ENCODE measurements at places on chromosomes 6 and 20.

DNA sequence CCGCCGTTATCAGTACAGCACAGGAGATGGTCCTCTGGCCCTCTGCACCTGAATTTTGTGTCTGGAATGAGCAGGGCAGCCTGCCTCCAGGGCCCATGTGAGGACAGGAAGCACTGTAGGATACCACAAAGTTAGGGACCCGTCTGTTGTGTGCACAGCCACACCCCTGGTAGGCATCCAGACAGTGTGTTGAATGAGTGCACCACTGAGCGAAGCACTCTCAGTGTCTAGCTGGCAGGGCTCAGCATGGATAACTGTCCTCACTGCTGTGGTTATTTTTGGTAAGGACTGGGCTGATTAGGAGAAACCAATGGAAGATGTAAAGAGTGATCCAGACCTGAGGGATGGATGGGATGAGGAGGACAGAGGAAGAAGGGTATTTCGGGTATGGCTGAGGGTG is 178.7 kb downstream of the CLIC5 start:
- DNase-seq = no peak

DNA sequence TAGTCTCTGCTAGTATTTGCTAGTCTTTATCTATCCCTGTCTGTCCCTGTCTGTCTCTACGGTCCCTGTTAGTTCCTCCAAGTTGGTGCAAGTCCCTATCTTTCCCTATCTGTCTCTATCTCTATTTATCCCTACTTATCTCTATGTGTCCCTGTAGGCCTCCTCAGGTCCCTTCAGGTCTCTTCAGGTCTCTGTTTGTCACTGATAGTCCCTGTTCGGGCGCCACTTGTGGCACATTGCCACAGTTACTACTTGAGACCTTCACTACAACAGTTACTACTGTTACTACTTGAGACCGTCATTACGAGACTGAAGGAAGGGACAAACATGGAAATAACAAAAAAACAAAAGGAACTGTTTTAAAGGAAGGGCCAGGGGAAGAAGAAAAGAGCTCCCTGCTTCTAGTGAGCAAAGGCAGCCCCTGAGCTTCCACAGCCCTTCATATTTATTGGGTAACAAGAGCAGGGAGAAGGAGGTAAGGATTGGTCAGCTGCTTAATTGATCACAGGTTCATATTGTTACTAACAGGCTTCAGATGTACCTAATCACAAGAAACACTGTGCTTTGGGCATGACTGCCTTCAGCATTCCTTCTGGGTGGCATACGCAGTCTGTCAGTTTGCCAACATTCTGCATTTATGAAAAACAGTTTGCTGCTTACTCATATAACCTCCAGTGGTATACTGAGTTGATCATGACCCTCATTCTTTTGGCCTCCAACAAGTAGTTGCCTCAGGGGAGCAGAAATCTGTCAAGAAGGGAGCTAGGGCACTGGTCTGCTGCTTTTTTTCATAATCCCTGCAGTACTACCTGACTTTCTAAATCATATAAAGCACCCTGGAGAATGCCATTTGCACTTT is 8.4 kb downstream of the EPB41L2 start:
- DNase-seq = no peak

- DNase-seq = no peak
These were observed 128.8 kb upstream of the CD93 start for GRCh38 chr20:23214903-23215302.

- no peak for DNase-seq
These were observed 90.9 kb upstream of the MC3R start for GRCh38 chr20:56157530-56158203.

DNA sequence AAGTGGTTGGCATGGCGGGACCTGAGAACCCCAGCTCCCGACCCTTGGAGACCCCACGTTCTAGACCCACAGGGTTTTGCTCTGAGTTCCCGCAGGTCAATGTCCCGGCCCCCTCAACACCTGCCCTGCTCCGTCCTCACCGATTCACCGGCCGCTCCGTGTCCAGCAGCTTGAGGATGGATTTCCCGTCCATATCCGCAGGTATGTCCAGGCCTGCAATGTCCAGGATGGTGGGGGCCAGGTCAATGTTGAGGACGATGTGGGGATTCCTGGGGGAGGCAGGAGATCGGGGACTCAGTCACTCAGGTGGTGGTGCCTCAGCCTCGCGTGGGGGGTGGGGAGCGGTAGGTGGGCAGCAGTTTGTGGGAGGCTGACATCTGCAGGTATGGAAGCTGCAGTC is 106.7 kb downstream of the SULF2 start:
- no peak for DNase-seq

DNA sequence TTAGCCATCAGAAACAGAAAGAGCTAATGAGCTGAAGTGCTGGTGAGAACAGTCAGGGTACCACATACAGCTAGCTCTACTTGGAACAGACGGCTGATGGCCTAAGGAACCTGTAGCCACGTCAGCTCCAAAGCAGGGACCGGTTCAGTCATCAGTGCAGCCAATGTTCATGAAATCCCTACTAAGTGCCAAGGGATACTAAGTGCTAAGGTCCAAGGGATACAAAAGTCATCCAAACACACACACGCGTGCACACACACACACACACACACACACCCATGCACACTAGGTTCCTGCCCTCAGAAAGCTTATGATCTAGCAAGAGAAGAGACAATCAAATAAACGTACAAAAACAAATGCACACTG is 53.6 kb downstream of the MAP3K5 start:
- DNase-seq = no peak

- no peak for DNase-seq
These were observed 266.8 kb downstream of the CD83 start for GRCh38 chr6:14384175-14384949.

DNA sequence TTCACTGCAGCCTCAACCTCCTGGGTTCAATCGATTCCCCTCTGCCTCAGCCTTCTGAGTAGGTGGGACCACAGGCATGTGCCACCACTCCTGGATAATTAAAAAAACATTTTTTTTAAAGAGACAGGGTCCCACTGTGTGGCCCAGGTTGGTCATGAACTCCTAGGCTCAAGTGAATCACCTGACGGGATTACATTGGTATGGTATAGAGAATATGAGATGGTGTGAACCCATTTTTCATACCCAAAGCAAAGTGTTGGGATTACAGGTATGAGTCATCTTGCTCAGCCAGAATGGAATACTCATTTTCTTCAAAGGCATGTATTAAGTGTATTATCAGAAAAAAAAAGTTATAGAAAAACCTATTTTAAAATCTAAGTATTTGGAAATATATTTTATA is 114.2 kb downstream of the AHI1 start:
- DNase-seq = no peak

DNA sequence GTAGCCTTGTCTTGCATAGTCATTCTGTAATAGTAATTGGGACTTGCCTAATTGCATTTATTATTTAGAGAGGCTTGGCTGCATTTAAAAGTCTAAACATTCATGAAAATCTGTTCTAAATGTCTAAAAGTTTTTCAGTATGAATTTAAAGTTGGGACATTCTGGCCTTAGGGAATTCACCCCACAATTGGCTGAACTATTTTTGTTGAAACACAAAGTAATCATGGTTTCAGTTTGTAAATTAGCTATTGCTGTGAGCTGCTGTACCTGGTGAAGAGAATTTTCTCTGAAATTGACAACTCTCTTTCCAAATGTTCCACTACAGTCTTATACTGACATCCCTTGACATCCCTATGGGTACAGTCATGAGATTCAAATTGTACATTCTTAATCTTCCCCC is 253.0 kb downstream of the FARS2 start:
- DNase-seq = no peak

GRCh38 chr6:124970243-124970642 is 8.0 kb downstream of the RNF217 start:
- no peak for DNase-seq

DNA sequence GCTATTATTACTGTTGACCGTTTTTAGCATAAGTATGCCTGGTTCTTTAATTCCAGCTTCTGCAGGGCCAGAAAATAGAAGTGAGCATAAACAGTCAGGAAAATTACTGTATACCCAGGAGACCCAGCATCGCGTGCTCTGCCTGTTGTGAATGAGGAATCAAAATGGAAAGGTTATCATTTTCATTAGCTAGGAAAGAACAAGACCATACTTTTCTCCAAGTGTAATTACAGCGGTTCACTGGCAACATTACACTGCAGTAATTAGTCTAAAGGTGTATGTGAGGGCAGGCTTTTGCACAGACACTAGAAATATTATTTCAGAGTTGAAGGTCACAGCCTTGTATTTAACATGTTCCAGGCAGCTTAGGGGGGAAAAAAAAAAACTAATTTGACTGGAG is 403.8 kb upstream of the SOX4 start:
- DNase-seq = no peak

DNA sequence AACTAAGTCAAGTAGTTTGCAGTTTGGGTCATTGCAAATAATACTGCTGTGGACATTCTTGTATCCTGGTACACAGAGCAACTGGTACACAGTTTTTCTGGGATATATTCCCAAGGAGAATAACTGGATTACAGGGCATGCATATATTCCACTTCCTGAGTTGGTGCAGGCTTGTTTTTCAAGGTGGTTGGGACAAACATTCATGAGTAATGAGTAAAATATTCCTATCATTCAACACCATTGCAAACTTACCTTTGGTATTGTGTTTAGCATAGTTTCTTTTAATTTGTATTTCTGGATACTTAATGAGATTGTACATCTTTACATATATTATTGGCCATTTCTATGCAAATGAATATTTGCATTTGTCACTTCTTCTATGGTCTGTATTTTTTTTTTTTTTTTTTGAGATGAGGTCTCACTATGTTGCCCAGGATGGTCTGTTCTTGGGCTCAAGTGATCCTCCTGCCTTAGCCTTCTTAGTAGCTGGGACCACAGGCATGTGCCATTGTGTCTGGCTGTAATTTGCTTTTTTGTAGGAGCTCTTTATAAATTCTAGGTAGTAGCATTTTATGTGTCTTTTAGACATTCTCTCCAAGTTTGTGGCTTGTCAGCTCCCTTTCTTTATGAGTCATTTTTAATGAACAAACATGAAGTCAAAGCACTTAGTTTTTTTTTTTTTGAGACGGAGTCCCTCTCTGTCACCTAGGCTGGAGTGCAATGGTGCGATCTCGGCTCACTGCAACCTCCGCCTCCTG is 158.7 kb downstream of the SOX4 start:
- no peak for DNase-seq

DNA sequence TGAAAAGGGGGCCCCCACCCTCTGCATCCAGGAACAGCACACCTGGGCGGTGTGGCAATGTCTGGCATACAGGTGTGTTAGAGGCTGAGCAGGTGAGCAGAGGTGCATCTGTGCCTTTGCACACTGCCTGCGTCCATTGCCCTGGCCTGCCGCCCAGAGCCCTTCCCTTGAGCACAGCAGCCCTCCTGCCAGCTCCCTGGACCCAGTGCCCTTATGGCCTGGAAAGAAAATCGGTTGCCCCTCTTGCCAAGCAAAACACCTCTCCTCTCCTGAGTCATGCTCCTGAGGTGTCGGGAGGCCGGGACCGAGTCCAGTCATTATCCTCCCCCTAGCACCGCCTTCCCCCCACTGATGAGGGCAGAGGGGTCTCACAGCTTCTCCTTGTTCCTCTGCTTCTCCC is 259.9 kb downstream of the SMOC2 start:
- DNase-seq = no peak
